ENCODE measurements at places on chromosomes 12 and 14.
A peak's percentile ranks its signal among the peaks of the same experiment; 100 is the strongest.

DNA sequence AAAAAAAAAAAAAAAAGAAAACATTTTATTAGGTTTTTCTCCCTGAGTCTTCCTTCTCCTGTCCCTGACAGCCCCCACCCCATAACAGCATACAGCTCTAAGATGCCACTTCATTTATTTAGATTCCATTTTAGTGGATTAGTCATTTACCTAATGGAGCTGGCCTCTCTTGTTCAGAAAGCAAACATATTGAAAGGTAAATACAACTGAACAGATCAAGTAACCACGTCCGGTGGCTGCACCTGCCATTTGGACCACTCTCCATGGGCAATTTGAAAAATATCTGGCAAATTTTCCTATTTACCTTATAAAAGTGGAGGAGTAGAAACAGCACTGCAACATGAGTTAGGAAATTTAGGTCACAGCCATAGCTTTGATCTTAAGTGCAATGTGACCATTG lies 254.6 kb downstream of the C12orf42 start:
- DNase-seq: no peak

GRCh38 chr12:101116911-101117310 lies 93.1 kb downstream of the SLC5A8 start:
- DNase-seq: no peak

GRCh38 chr12:55978393-55978792 lies 4.5 kb downstream of the RAB5B start:
- no peak for DNase-seq

- no peak for DNase-seq
These were observed 85.3 kb downstream of the LRP6 start for GRCh38 chr12:12181511-12181910.

GRCh38 chr12:19130224-19131024 lies 891 bp downstream of the PLEKHA5 start:
- DNase-seq: no peak

- peak; percentile 58 for DNase-seq
These were observed 40.5 kb downstream of the ESR2 start for GRCh38 chr14:64253672-64254071.

- no peak for DNase-seq
These were observed 6.0 kb upstream of the SHMT2 start for GRCh38 chr12:57223191-57224165.

DNA sequence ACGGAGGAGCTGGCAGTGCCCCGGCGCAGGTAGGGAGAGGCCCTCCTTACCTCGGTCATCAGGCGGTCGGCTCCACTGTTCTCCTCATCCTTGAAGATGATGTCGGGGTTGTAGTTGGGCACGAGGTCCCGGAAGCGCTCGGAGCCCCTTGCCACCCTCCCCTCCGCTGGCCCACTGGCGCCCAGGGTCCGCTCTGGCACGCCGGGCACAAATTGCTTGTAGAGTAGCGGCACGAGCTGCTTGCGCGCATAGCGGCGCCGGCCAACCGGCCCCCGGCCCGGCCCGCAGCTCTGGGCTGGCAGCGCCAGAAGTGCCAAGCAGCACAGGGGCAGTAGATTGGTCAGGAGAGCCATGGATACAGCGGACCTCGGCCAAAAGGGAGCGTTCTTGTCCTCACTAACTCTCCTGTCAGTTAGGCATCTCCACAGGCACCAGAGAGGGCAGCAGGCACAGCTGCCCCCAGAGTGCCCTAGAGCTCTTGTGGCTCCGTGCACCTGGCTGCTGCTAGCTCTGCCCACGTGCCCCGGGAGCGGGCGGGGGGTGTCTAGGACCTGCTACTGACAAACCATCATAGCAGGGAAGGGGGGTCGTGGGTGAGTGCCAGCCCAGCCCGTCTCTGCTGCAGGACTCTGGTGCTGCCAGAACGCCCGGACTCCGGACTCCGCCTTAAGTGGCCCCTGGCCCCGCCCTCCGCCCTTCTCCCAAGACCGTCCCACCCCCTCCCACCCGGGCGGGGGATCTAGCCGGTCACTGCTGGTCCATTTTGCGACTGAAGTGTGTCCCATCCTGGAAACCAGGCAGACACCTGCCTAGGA lies at the start of gene DHH:
Gene DHH, minus strand, starts transcription at position 642 of the 815 bp plus-strand sequence. Its CDS starts 289 bp downstream, at position 353.
- no peak for DNase-seq

- DNase-seq: no peak
These were observed 161.9 kb downstream of the CRADD start for GRCh38 chr12:93839064-93839463.

DNA sequence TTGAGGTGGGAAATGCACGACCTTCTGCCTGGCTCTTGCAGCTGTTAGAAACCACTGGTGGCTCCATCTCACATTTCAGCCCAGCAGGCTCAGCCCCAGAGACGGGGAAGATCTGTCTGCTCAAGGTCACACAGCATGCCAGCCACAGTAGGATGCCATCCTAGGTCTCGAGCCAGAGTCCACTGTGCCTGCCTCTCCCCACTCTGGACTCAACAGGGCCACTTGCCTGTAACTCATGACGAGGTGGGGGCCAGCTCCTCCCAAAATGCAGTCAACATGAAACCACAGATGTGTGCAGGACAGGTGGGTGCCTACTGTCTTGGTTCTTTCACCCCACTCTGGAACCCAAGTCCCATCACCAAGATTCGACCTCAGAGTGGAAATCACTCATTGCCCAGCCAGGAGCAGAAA lies 23.2 kb downstream of the BCL11B start:
- DNase-seq: no peak

DNA sequence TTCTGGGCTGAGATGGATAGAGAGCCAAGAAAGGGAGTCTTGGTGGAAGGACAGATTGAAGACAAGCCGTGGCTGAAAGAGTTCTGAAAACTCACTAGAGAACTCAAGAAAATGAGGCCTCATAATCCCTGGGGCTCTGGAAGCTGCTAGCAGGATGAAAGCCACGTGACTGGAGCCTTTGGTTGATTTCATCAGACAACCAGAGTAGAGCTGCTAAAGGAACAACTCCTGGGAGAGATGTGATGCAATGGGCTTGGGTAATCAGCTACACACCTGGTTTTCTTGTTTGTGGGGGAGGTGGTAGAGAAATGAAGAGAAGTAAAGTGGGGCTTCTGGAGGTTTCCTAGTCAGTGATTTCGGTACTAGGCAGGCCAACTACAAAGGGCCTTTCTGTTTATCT lies 13.4 kb downstream of the CSRNP2 start:
- DNase-seq: no peak

GRCh38 chr14:52553002-52553670 lies 500 bp downstream of the GPR137C start:
- no peak for DNase-seq

GRCh38 chr12:107818984-107819383 lies 44.5 kb downstream of the ASCL4 start:
- DNase-seq: peak; percentile 60

DNA sequence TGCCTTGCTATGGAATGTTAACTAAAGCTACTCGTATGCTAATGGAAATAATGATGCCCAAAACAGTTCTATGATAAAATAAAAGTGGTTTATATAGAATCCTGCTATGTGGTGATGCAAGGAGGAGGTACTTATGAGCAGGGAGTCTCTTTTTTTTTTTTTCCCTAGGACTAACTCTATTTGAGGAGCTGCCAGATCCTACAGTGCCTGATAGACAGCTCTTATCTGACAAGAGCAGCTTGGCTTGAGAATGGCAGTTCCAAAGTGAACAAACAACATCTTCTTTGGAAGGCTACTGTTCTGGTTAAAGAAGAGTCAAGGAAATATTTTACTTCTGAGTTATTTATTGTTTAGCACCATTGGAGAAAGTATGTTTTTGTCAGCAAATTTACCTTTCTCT lies 10.2 kb upstream of the ACSM4 start:
- no peak for DNase-seq

- no peak for DNase-seq
These were observed 201.2 kb downstream of the TTC8 start for GRCh38 chr14:89025561-89026236.

DNA sequence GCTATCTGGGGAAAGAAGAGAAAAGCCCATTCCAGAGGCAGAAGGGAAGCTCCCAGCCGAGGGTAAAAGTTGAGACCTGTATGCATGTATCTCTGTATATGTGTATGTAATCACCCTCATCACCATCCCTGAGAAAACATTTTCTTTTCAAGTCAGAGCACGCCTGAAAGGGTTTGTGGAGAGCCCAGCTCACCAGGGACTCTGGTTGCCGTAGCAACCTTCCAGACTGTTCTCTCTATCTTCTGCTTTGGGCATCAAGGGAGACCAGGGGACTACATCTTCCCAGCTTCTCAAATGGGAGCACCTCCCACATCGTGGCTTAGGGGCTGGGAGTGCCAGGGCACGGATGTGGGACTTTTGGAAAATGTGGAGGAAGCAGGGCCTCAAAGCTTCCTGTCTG lies 93.5 kb downstream of the GALNT8 start:
- no peak for DNase-seq

DNA sequence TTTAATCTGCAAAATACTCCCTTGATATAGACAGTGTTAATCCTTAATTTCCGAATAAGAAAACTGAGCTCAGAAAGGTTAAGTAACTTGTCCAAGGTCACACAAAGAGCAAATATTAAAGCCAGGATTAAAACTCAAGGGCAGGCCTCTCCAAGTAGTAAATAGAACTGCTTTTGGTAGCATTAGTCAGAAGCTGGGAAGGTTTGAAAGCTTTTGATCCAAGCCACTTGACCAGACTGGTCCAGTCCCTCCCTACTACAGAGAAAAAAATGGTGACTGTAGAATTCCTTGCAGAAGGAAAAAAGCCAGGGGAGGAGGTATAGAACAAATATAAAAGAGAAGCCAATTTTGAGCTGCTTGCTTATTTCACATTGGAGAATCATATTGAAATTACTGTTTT lies 111.5 kb downstream of the NT5DC3 start:
- DNase-seq: no peak

- DNase-seq: no peak
These were observed 64.6 kb downstream of the EP400 start for GRCh38 chr12:132014092-132014914.

DNA sequence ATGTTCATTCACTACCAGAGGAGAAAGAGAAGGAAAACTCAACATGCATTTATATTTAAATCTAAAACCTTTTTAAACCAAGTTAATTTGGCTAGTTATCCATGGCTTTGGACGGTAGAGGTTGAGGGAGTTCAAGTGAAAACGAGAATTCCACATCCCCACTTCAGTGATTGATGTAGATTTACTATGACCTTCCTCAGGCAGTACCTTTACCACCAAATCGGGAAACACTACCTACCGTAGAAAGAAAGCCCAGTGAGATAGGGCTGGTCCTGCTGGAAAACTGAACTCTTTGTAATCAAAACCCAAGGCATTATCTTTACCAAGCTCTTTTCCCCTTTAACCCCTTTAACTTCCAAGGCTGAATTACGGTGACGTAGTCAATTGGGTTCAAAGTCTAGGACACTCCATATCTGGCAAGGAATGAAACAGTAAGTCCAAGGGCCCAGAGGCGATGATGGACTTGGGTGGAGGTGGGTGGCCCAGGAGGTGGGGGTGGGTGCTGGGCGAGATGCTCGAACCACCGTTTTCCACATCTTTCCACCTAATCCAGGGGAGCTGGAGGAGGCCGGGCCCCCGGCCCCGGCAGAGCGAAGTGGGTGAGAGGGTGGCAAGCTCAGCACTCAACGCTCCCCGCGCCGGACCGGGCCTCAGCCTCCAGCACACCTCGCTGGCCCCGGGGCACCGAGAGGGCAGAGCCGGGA lies 618 bp downstream of the SEC23A start:
- peak; percentile 31 for DNase-seq

DNA sequence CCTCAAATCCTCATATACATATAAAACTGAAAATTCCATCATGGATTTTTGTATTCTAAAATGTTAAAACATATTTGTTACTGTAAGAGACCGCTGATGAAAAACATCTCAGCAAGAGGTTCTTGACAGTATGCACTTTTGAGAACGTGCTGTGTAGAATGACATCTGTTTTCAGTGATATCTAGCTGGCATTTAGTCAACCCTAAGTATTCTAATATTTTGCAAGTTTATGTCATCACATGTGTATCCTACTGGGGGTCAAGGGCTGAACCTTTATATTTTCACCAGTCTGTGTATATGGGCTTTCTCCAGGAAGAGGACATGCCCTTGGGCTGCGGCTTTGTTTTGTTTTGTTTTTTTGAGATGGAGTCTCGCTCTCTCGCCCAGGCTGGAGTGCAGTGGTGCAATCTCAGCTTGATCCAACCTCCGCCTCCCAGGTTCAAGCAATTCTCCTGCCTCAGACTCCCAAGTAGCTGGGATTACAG lies 22.0 kb upstream of the YARS2 start:
- DNase-seq: no peak

DNA sequence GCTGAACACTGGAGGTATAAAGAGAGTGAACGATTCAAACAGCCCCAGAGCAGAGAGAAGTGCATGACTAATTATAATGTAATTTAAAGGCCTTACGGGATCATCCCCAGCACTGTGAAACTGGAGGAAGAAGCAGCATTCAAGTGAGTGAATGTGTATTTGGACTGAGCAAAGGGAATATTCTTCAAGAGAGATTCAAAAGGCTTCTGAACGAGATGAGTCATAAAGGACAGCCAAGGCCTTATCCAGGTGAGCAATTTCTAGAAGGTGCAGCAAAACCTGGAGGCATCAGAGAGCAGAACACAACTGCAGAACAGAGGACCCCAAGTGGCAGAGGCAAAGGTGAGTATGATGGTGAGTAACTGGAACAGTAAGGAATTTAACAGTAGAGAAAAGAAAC lies 127.2 kb downstream of the BCAT1 start:
- DNase-seq: peak; percentile 66

DNA sequence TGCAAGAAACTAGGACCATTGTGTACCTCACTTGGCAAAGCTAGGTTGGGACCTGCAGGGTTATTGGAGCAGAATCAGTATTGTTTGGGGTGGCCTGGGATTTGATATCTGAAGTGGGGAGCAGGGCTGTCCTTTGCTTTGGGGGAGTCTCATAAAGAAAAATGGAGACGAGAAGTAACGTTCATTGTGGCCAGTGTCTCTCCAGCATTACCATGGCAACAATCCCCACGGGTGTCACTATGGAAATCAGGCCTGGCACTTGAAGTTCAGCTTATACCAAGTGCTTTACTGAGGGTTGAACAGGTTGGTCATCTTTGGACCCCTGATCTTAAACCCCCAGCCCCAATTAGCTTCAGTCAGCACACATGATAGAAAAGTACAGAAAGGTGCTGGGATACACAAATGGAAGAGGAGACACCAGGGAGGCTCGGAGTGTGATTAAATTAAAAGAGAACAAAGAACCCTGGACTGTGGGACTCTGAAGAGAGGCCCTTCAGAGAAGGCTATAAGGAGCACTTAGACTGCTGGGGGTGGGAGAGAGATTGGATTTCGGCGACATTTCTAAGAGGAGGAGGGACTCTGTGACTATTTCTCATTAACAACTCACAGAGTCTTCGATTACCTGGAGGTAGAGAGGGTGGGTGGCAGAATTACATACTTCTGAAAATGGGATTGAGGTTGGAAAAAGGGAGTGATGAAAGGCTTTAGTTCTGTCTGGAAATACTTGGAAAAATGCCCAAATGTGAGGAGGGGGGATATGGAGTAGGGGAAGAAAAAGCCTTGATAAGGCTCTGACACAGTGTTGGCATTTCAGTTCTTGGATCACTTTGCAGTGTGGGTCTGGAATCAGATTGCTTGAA lies 3.7 kb downstream of the KIF5A start:
- no peak for DNase-seq

GRCh38 chr12:12992418-12993130 lies 7.5 kb downstream of the HEBP1 start:
- DNase-seq: peak; percentile 78
